ENCODE measurements at places on chromosomes 11 and 22.
A peak's percentile ranks its signal among the peaks of the same experiment; 100 is the strongest.

DNA sequence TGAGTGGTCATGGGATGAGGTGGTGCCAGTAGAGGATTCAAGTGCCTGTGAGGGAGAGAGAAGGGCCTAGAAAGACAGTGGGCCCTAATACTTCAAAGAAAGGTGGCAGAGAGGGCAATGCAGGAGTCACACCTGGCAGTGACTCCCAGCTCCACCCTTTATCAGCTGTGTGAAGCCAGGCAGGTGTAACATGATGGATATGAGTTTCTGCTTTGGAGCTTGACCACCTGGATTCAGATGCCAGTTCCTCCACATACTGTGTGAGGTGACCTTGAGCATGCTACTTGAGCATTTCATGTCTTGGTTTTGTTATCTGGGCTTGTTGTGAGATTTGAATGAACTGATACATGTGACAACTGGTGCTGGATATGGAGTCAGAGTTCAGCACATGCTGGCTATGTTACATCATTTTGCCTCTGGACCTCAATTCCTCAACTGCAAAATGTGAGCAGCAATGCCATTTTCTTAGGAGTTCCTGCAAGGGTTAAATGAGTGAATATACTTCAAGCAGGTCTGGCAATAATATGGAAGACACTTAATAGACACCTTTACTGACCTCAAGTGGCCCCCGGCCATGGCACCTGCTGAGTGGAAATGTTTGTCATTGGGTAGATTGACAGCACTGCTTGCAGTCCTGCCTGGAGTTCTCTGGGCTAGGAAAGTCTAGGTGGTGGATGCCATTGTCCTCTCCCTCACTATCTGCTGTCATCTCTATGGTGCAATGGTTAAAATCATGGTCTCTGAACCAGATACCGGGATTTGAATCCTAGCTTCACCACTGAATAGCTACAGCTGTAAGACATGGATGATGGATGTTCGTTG is 83.3 kb downstream of the MICAL2 start:
- DNase-seq, result no peak

DNA sequence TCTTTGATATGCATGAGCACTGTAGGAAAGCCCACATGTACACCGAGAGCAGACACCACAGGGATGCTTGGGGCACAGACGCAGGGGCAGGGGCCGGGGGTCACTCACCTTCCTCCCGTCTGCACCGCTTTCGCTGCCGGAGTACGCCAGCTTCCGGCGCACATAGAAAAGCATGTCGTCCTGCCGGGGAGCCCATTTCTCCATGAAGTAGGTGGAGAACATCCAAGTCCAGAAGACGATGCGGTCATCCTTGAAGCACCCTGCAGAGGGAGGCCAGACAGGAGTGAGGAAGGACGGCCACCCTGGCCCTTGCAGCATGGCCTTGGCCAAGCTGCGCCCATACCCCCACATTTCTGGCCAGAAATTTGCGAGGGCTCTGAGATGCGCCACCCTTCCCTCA is 28.8 kb downstream of the KIAA0930 start:
- no peak for DNase-seq

DNA sequence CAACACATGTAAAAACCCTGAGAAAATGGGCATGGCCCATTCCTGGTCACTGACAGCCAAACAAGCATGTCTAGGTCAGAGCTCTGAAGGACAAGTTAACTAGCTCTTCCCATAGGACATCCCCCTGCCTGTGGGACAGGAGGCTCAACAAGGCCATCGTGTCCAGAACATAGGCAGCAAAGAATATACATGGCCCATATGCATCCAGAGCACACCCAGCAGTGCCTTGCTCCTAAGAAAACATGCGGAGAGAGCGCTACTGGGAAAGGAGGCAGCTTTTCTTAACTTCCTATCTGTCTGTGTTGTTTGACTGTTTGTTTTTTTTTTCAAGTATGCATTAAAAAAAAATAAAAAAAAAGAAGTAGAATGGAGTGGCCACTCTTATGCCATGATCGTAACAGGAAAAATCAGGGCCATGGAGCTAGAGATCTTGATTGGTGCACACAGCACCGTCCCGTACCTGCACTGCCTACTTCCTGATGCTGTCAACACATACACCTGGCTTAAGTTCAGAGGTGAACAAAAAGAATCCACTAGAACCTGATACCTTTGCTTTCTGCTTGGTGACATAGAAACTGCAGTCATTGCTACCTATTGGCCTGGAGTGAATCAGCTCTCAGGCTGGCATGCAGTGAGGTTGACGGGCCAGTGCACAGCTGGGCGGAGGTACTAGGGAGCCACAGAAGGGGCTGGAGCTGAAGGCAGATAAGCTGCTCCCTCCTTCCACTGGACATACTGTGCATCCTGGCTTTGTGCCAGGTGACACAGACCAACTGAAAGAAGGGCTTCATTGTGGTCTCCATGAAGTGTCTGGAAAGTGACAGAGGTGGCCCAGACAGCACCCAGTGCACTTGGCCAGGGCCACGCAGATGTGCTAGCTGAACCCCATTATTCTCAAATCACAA is 11.9 kb downstream of the UFD1 start:
- DNase-seq, result no peak

- DNase-seq, result no peak
Observed at GRCh38 chr11:47711225-47711624, 3.9 kb downstream of the AGBL2 start.

- DNase-seq, result no peak
Observed at GRCh38 chr11:61711037-61711436, 30.8 kb downstream of the DAGLA start.

DNA sequence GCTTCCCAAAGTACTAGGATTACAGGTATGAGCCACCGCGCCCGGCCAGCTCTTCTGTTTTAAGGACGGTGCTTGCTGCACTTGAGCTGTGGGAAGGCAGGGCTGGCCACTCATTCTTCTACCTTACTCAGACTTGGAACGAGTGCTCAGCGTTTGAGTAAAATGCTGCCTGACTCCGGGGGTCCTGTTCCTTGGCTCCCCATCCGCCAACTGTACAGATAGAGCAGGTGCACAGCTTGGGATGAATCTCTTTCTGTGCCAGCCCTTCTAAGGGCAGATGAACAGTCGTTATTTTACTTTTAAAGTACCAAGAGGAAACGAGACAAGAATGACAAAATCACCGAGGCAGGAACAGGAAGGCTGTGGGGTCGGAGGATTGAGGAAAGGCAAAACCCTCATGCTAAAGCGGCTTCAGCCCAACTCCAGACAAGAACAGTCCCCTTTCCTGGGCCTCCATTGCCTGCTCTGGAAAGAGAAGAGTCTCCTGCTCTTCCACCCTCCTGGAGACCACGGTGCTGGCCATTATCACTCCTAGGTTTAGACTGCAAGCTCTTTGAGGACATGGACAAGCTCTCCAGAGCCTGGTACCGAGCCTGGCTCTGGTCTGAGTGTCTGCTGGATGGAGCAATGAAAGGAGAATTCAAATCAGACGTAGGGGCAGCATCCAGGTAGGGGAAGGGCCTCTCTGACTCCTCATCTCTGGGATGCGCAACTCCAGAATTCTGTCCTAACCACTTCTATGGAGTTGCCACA is 1.1 kb upstream of the SUN2 start:
- DNase-seq, result no peak

- DNase-seq, result no peak
Observed at GRCh38 chr22:39664485-39665200, 94.1 kb downstream of the CACNA1I start.

DNA sequence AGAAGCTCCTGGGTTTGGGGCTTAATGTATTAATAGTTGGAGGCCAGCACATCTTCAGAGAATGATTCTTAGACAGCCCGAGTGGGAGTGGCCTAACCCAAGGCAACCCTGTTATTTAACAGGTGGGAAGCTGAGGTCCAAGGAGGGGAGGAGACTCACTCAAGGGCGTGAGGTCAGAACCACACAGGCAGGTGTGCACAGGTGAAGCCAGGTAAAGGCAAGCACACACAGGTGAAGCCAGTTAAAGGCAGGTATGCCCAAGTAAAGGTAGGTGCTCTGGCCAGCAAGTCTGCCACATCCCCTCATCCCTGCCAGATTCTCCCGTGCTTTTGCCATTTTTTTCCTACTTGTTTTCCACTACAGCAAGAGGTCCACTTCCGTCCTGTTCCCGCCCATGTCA is 2.9 kb upstream of the SHANK2 start:
- DNase-seq, result no peak

DNA sequence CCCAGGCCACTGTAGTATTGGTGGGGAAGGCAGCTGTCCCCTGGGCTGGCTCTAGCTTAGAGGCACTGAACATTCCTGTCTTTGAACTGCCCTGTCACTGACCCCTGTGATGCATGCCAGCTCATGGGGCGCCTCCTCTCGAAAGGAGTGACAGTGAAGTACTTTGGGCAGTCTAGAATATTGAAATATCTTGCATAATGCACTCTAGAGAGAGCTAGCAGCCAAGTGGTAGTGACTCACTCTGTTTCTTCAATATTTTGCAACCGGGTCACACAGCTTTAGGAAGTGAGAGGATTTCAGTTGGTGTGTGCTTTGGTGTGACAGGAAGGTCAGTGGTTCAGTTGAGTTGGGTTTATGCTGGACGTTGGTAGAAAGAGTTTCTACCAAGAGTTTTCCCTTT is 35.5 kb upstream of the ST14 start:
- peak; percentile 41 for DNase-seq

GRCh38 chr22:22068025-22068424 is 85.4 kb upstream of the TOP3B start:
- DNase-seq, result no peak

DNA sequence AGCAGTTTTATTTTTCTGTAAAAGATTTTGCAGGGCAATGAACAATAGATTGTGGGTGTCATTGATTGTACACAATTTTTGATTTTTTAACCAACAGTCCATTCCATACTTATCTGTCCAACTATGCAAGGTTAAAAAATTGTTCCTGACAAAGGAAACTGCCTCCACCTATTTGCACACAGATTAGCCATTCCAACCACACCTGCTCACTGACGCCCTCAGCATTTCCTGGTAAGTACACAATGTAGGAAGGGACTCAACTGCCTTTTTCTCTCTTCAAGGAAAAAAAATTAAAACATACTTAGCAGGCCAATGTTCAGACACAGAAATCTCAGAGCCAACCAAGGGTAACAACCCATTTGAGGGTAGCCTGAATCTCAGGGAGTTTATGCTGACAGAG is 4.3 kb upstream of the FUT4 start:
- DNase-seq, result no peak

DNA sequence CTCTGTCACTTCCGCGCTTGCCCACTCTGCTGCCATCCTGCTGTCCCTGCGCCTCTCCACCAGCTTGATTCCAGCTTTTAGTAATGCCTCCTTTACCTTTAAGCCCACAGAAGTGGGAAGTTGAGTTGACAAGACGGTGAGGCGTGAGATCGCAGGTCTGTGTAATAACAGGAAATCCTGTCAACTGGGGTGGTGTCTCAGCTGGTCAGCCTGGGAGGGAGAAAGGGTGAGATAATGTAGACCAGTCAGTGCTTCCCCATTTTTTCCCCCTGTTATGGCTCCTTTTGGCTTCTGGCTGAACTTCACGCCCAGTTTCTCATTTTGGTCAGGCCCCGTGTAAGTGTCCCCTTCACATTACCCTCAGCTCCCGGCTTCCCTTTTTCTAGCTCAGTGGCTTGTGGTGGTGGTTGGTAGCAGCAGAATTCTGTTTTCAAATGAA is 98.9 kb downstream of the TRAF6 start:
- DNase-seq, result no peak

DNA sequence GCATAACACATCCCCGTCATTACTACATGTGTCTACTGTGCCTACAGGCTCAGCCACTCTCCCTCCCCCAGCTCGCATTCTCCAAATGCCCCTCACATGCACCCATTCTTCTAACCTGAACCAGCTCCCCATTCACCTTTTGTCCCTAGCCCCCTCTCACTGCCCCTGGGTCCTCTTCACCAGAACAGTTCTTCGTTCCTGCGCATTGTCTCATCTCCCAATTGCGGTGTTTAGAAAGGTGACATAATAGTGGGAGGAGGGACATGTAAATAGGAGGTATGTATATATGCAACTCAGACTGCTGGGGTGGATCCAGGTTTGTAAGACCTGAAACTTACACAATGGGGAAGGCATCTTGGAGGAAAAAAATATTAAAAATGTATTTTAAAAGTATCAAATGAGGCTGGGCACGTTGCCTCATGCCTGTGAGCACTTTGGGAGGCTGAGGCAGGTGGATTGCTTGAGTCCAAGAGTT is 4.7 kb upstream of the VSIG2 start:
- DNase-seq, result no peak

DNA sequence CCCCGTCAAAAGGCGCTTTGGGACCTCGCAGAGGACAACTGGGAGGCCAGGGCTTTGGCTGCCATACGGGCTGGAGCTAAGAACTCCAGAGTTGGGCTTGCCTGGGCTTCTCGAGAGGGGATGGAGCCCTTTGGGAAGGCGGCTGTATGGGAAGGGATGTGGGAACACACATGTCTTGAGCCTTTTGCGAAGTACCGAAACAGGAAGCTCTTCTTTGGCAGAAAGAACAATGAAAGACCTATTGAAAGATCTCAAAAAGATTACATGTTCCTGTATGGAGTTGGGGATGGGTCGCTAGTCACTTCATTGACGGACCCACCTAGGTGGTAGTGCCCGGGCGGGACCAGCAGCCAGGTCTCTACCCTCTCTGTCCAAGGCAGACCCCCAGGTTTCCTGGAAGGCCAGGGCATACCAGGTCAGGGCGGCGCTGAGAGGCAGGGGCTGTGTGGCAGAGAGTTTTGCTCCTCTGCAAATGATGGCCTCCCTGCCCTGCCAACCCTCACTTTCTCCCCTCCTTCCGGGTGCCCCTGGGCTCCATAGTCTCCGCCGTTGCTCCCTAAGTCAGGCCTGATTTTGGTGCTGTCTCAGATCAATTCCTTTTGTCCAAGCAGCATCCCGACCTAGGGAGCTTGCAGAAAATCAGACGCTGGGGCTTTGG is 1.0 kb downstream of the ST14 start:
- DNase-seq, result no peak

DNA sequence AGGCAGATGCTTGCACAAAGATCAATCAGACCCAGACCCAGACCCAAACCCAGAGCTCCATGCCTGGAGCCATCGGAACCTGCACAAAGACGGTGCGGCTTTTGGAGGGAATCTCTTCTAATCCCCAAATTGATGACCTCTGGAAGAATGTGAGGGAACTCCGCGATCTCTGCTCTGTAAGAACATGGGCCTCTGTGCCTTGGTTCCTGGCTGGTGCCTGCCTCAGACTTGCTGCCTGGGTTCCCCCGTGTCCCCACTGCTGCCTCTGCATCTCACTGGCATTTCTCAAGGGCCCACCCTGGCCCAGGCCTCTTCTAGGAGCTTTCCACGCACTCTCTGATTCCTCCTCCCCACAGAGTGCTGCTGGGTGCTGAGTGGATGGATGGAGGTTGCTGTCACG is 1044.4 kb downstream of the TBC1D22A start:
- DNase-seq, result no peak

DNA sequence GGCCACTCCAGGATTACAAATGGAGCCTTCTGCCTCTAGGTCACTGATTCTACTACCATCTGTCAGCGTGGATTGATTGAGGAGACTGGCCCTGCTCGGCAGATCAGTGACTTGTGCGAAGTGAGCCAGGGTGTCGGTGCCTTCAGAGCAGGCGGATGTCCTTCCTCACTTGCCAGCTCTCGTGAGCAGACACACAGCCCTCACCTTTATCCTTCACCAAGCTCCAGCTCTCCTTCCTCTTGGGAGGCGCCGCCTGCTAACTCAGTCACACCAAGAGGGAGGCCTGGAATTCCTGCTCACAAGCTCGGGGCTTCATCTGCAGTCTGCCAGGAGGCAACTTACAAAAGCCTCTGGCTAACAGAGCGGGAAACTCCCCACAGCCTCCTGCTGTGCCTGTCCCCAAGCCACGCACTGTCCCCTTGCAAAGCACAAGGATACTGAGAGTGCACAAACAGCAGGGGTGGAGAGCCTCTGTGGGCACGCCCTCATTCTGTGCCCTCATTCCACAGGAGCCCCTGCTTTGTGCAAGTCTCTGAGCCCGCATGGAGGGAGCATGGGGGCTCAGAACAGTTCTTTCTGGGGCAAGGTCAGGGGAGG is 3.5 kb upstream of the TCF20 start:
- no peak for DNase-seq
